SHP77 (cell line): ENCODE measurements at places on chromosomes 11 and 22.

- DNase-seq: no peak
Observed at GRCh38 chr22:16594026-16594425, 1.4 kb upstream of the CCT8L2 start.

GRCh38 chr11:66471142-66471541 is 4.4 kb downstream of the PELI3 start:
- no peak for DNase-seq

DNA sequence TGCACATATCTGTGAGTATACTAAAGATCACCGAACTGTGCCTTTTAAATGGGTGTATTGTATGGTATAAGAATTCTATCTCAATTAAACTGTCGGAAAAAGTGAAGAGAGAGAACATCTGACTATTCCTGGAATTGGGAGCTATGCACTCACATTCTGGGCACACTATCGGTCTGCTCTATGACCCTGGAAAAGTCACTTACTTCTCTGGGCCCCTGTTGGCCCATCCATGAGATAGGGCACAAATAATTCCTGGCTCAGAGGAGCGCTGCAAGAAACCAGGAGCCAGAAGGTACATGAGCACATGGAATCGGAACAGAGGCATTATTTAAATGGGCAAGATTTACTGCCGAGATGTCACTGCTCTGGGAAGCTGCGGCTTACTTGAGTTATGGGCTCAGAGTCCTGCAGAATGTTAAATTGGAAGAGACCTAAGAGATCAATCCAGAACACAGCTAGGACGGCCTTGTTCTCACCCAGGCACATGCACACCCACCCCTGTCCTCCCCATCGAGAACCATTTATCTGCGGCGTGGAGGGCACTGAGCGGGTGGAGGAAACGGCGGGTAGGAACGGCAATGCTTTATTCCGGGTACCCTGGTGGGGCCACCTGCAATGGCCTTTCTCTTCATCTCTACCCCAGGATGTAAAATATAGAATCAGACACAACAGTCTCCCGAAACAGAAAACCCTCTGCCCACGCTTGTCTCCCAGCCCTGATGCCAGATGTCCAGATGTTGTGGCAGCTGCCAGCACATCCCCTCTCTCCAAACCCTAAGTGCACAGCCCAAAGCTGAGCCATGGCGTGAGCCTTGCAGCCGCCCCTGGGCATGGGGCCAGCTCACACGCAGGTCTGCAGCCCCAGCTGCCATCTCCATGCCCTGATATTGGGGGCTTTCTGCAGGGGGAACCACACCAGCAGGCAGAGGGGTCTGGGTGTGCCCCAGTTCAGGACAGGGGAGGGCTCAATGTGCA is 142.4 kb downstream of the DSCAML1 start:
- no peak for DNase-seq

- DNase-seq: no peak
Observed at GRCh38 chr22:23790819-23791737, 4.3 kb downstream of the SMARCB1 start.

DNA sequence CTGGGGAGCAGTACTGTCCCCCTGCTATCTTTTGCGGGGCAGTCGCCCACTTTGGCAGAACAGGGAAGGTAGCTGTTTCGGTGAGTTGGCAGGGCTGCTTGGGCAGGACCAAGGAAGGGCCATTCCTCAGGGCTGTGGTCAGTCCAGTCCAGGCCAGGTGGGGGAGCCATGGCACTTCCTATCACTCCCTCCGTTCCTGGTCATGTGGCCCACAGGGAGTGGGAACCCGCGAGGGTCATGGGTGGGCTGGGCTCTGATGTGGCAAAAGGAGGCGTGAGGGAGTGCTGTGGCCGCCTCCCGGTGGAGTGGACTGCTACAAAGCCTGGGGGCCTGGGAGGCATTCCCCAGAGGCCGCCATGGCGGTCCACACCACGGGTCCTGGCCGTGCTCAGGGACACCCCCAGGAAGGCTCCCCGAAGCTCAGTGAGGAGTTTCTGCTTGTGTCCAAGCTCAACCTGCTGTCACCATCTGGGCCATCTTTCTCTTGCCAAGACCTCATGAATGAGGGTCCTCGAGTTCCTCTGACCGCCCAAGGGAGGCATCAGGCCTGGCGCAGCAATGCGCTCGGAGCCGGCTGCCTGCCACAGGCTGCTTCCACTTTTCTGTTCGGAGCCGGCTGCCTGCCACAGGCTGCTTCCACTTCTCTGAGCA is 11.9 kb downstream of the CHID1 start:
- no peak for DNase-seq

DNA sequence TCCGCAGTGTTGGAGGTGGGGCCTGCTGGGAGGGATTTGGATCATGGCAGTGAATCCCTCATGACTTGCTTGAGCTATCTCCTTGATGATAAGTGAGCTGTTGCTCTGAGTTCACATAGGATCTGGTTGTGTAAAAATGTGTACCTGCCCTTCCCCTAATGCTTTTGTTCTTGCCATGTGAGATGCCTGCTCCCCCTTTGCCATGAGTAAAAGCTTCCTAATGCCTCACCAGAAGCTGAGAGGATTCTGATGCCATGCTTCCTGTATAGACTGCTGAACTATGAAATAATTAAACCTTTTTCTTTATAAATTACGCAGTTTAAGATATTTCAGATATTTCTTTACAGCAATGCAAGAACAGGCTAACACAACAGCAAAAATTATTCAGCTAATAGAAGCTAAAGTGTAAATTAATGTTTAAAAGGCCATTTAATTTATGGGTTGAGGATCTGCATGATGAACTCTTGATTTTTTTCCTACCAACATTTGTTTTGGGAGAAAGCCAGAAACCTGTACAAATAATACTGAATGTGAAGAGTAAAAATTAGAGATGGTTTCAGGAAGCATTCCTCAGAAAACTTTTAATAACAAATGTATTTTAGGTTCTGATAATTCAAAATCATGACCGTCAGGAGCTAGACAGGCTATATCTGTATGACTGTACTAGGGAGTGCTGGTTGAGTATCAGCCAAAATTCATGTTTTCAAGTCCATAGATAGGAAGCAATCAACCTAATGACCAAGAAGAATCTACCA is 177.5 kb upstream of the GRIA4 start:
- DNase-seq: no peak

GRCh38 chr22:23856721-23857605 is 712 bp upstream of the SLC2A11 start:
- peak; percentile 68 for DNase-seq

GRCh38 chr22:27213766-27214581 is 556.6 kb downstream of the MIAT start:
- no peak for DNase-seq

DNA sequence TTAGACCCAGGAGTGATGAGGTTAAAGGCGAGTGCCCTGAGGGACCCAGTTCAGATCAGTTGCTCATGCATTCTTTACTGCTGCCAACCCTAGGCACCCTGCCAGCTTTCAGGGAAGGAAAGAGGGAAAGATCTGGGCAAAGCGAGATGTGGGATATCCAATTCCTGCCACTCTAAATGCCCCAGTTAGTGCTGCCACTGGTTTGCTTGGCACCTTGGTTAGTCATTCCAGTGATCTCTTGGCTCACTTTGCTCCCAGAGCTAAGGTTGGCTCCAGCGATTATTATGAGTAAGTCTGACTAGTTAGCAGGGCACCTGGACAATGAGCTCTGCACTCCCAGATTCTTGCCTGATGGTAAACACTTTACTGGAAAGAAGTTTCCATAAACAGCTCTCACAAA is 85.0 kb downstream of the INSC start:
- DNase-seq: no peak

DNA sequence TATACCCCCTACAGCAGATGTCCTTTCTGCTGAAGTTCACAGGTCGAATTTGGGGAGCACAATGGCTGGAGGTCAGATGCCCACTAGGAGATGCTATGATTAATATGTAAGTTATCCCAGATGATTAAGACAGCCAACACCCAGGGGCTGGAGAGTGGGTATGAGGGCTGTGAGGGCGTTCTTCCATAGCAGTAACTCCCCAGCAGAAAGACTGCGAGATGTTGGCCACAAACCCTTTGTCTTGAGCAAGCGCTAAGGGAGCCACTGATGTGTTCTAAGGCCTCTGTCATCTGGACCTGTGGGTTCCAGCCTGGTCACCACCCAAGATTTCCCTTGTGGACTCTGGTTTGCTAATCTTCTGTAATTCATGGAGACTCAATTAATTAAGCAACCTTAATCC is 77.6 kb downstream of the BMAL1 start:
- DNase-seq: no peak

GRCh38 chr11:2265396-2265795 is 5.0 kb downstream of the ASCL2 start:
- DNase-seq: no peak

GRCh38 chr11:1733009-1733715 is 17.2 kb downstream of the IFITM10 start:
- no peak for DNase-seq

GRCh38 chr22:24588381-24588756 is 4.5 kb downstream of the LRRC75B start:
- no peak for DNase-seq

DNA sequence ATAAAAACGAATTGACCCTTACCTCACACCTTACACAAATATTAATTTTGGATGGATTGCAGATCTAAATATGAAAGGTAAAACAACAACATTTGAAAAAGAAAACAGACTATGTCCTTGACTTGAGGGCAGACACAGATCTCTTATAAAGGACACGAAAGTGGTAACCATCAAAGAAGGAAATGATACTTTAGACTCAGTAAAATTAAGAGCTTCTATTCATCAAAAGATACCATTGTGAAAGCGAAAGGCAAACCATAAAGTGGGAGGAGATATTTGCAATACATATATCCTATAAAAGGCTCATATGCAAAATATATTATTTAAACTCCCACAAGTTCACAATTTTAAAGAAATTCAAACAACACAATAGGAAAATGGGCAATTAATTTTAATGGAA is 5.0 kb downstream of the HEPACAM start:
- DNase-seq: no peak

DNA sequence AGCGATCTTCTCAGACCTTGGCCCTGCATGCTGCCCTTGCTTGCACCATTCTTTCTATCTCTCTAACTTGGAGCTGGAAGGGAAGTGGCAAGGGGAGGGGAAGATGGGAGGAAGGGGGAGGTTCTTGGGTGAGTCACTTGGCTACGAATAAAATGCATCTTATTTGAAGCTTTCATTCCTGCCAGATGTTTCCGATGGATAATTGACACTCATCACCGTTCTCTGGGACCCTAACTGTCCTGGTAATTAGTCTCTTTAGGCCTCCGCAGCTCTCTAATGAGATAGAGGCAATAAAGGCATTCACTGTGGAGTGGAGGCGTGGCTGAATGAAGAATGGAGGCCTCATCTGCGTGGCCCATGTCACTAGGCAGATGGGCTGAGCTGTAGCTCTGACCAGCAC is 960.1 kb downstream of the NTM start:
- no peak for DNase-seq

GRCh38 chr11:64720167-64720566 is 2.8 kb downstream of the NRXN2 start:
- DNase-seq: no peak

GRCh38 chr11:109350091-109350490 is 71.9 kb upstream of the C11orf87 start:
- no peak for DNase-seq

- no peak for DNase-seq
Observed at GRCh38 chr22:44133161-44133560, 47.6 kb upstream of the PARVG start.
